ENCODE measurements at places on chromosomes 16 and 17.

- no peak for DNase-seq
Observed at GRCh38 chr16:15631730-15632409, 11.1 kb downstream of the MARF1 start.

DNA sequence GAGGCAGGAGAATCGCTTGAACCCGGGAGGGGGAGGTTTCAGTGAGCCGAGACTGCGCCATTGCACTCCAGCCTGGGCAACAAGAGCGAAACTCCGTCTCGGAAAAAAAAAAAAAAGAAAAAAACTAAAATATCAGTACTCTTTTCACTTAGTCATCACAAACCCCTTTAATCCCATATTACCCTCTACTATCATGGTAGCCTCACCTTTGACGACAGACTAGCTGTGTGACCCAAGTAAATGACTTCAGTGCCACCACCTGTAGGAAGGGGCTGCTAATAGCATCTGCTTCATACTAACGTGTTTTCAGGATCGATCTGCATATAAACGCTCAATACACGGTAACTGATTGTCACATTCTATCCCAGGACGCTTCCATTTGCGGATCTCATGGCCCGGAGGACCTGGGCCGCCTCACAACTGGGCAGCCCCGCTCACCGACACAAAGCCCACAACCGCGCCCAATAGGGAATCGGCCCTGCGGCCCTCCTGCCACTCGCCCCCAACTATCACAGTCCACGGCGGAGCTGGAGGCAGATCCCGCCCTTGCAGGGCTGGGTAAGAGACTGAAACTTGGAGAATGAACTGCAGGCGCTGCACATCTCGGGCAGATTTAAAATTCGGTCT, 1.1 kb upstream of the ZNF263 start:
- peak; percentile 76 for DNase-seq

DNA sequence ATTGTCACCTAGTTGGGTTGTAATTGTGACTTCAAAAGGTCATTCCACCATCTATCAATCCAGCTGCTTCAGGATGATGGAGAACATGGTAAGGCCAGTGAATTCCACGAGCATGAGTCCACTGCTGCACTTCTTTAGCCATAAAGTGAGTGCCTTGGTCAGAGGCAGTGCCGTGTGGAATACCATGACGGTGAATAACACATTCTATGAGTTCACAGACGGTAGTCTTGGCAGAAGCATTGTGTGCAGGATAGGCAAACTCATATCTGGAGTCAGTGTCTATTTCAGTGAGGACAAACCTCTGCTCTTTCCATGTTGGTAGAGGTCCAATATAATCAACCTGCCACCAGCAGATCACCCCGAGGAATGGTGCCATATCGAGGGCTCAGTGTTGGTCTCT, 650.9 kb downstream of the KCNJ2 start:
- DNase-seq, result peak; percentile 20

- DNase-seq, result peak; percentile 74
Observed at GRCh38 chr17:43905985-43906852, 1.1 kb downstream of the MPP2 start.

DNA sequence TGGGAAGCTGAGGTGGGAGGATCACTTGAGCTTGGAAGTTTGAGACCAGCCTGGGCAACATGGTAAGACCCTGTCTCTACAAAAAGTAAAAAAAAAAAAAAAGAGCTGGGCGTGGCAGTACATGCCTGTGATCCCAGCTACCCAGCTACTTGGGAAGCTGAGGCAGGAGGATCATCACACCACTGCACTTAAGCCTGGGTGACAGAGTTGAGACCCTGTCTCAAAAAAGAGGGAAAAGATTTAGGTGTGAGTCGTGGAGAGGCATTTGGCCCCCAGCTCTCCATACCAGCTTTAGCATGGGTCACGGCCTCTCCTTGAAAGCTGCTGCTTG, 19.1 kb downstream of the ST6GALNAC2 start:
- no peak for DNase-seq

DNA sequence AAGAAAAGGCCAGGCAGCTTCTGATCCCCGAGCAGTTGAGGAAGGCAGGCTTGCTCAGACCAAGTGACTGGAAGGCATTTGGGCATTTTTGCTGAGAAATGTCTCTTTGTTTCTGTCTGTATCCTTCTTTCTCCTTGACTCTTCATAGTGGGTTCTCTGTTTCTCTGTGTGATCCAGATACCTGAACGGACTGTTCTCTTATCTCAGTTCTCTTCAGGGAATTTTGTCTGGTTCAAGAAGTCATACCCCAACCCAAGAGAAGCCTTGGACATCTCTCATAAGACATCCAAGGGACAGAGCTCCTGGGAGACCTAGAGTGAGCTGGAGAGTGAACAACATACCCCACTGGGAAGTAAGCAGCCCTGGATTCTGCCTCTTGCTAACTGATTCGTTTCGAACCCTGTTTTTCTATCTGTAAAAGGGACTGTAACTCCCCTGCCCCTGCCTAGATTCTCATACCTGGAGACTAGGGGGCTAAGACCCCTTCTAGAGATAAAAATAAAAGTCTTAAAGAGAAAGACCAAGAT, 541 bp downstream of the CCL3 start:
- DNase-seq, result no peak

DNA sequence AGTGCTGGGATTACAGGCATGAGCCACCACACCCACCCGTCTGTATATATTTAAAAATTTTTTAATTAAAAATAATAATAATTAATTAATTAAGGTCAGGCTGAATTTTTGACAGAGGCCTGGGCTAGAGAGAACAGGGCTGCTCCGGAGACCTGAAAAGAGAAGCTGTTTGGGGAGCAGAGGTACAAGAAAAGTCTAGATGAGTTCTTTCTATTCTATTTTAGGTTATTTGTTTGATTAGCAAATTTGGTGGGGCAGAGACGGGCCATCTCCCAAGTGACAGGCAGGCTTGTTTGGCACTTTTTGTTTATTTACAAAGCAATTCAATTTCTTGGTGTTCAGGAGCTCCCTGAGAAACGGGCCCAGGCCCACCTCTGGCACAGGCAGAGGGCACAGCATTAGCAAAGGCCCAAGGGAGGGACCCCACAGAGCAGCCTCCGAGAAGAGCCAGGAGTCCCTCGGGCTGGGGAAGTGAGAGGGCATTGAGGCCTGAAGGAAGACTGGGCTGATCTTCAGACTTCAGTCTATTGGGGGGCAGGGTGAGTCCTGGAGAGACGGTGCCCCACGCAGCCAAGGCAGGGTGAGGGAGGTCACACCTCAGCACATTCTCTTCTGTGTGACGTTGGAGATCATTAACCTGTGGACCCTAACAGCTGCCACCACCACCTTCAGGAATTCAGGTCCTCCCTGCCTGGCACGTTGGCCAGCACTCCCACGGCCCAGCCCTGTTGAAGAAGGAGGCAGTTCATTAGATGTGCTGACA, 10.8 kb upstream of the RIPOR1 start:
- no peak for DNase-seq

DNA sequence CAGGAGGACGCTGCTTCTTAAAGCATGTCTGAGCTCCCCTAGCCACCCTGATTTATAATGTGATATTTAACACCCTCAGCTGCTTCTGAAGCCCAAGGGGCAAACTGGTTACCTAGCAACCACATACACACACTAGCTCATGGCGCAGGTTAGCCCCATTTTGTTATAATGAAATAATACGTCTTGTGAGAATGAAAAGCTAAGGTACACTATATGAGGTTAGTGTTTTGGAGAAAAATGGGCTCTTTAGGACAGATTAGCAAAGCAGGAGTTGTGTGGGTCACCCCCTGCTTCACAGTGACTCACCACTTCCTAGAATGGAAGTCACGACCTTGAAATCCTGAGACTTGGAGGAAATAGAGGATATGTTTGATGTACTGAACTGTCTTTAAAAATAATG, 404.8 kb upstream of the HSBP1 start:
- peak; percentile 77 for DNase-seq

DNA sequence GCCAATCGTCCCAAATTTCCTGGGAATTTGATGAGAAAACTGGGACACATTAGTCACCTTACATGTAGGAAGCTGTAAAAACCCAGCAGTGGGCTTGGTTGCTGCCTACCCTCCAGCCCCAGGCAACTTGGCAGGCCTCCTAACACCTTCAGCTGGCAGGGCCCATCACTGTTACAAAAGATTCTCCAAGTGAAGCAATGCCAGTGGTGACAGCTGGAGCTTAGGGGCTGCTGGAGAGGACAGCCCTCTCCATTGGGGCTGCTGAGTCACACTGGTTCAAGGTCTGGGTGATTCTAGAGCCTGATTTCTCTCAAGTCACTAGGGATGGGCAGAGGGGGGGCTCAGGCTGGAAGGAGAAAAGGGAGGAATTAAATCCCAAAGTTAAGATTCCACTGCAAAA, 180.6 kb downstream of the COPRS start:
- peak; percentile 59 for DNase-seq

DNA sequence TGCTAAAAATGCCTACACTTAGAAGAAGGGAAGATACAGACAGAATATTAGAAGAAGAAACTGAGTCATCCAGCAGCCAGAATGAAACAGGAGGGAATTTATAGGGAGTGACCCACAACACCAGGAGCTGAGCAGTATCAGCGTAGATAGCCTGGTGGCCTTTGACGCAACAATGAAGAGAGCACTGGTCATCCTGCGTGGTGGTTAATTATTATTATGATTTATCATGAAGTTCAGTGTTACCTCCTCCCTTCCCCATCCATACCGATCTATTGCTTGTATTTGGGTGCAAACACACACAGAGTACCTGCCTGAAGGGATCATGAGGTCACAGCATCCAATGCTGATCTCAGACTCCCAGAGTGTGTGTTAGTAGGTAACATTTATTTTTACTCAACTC, 38.5 kb downstream of the ERCC4 start:
- DNase-seq, result no peak

- peak; percentile 84 for DNase-seq
Observed at GRCh38 chr16:67013823-67014633, 14.9 kb upstream of the CBFB start.

DNA sequence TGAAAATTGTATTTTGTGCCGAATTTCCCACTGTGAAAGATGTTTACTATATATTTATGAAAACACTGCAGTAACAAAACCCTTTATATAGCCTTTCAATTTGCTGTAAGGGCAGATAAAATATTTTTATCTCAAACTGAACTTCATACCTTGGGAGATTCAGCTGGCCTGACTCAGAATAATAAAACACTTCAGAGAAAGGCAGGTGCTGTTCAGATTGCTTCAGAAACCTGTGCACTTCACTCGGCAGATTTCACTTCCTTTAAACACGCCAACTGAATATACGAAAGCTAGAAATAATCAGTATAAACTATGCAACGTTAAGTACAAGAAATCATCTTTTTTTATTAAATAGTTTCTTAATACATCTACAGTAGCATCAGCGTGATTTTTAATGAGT, 839.1 kb upstream of the RBFOX1 start:
- DNase-seq, result no peak

GRCh38 chr17:56325313-56326000, 172.2 kb downstream of the ANKFN1 start:
- DNase-seq, result no peak

DNA sequence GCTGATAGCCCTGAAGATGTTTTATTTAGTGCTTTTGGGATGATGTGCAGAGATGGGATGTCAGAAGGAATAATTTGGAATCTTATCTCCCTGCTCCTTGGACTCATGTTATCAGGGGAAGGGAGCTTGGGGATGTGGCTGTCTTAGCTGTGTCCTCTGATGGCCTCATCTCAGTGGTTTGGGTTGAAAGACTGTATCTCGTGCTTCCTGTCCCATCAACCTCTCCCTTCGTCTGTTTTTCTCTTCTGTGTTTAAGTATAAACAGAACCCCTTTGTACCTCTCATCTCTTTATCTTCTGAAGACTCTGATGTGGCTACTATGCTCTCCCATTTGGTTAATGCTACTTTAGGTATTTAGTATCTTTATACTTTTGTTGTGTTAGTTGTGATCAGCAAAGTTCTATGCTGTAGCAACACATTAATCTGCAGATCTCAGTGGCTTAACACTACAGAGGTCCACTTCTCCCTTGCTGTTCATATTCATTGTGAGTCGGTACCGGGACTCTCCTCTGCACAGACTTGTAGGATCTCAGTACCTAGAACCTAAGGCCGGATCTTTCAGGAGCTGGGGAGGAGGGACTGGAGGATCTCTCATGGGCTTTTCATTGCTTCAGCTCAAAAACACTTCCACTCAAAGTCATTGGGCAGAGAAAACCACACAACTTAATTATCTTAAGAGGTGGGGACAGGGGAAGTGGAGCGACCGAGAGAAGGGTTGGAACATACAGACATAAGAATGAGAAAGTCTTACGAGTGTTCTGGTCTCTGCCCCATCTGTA, 28.8 kb downstream of the PRKCA start:
- DNase-seq, result no peak

DNA sequence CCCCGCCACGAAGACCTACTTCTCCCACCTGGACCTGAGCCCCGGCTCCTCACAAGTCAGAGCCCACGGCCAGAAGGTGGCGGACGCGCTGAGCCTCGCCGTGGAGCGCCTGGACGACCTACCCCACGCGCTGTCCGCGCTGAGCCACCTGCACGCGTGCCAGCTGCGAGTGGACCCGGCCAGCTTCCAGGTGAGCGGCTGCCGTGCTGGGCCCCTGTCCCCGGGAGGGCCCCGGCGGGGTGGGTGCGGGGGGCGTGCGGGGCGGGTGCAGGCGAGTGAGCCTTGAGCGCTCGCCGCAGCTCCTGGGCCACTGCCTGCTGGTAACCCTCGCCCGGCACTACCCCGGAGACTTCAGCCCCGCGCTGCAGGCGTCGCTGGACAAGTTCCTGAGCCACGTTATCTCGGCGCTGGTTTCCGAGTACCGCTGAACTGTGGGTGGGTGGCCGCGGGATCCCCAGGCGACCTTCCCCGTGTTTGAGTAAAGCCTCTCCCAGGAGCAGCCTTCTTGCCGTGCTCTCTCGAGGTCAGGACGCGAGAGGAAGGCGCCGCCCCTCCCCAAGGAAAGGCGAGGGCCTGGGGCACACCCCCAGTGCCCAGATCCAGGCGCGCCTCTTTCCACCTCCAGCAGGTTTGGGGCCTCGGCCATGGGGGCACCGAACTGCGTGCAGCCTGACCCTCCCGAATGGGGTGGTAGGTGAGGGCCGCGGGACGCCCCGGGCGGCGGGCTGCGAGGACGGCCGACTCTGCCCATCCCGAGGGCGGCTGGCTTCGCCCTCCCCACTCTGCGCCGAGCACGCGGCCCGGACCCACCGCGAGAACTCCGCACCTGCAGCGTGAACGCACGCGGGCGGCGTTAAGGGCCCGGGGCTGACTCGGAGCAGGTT, 664 bp downstream of the HBQ1 start:
- peak; percentile 67 for DNase-seq

DNA sequence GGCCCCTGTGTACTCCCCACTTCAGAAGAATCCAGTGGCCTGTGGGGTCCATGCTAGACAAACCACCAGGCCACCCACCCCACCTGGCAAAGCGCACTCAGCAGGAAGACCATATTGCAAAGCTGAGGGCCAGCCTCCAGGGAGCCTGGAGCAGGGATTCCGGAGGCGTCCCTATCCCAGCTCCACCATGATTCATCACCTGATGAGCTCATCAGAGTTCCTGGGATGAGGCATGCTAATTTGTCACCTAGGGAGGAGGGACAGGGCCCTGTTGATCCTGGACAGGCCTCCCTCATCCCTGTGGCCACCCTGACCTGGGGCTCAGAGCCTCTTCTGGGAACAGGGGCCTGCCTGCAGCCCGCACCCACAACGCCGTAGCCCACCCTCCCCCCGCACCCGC, 131.6 kb upstream of the PLCG2 start:
- peak; percentile 89 for DNase-seq
